ENCODE measurements at places on chromosomes 11 and 22.

GRCh38 chr11:123211981-123212380 lies 16.9 kb upstream of the CLMP start:
- no peak for DNase-seq

DNA sequence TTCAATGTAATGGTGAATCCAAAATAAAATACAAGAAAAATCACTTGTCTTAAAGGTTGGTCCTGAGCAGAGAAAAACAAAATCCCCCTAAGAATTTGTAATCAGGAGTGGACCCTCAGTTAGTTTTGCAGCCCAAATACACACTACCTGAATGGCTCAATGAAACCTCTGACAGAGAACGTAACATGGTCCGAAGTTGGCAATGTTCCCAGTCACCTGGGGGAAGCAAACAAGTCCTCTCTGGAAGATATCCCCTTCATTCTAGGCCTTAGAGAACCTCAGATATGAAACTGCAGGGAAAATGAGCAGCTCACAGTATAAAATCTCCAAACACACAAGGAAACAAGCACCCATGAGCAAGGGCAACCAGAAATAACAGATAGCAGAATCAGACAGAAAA lies 58.2 kb downstream of the MORC2 start:
- no peak for DNase-seq

DNA sequence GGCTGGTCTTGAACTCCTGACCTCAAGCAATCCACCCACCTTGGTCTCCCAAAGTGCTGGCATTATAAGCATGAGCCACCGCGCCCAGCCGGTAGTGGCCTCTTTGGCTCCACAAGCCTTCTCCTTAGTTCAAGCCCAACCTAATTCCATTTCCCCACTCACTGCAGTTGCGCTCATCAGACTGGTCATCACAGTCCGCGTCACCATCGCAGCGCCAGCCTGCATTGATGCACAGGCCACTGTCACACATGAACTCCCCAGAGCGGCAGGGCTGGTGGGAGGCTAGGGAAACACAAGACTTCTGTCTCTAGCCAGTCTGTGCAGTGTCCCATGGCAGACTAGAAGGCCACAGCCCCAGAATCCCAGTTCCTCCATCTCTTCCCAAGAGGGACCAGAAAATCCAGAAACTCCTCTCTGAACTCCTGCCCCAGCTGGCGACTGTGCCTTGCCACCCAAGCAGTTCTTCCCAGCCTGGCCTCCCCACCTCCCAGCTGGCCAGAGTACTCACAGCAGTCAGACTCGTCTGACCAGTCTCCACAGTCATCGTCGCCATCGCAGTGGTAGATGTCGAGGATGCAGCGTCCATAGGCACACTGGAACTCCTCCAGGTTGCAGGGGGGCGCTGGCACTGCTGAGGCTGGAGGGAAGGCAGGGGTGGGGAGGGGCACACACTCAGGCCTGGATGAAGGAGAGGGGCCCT lies 19.8 kb downstream of the LRP4 start:
- DNase-seq: peak; percentile 80

DNA sequence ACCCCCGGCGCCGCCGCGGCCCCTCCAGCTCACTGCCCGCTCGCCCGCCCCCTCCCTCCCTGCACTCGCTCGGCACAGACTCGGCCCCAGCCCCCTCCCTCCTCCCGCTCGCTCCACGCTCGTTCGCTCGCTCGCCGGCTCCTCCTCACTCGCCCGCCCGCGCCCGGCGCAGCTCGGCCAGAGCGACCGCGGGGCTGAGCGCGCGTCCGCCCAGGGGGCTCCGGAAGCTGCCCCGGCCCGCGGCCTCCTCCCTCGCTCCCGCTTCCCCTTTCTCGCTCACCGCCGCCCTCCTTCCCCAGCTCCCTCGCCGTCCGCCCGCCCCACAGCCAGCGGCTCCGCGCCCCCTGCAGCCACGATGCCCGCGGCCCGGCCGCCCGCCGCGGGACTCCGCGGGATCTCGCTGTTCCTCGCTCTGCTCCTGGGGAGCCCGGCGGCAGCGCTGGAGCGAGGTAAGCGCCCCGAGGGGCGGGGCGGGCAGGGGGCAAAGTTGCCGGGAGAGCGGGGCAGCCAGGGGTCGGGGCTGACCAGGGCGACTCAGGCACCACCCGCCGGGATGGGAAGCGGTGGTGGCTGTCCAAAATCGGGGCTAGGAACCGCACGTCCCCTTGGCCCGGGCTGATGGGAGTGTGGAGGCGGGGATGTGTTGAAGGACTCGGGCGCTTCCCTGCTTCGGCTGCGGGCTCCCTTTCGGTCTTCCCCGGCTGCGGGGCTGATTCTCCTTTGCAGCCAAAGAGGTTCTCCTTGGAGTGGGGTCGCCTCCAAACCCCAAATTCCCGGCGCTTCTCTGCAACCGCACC lies at the start of gene SEZ6L:
SEZ6L (plus strand) TSS at position 148 of the 797 bp plus-strand sequence; CDS start at position 356, 208 bp downstream.
- DNase-seq: no peak

DNA sequence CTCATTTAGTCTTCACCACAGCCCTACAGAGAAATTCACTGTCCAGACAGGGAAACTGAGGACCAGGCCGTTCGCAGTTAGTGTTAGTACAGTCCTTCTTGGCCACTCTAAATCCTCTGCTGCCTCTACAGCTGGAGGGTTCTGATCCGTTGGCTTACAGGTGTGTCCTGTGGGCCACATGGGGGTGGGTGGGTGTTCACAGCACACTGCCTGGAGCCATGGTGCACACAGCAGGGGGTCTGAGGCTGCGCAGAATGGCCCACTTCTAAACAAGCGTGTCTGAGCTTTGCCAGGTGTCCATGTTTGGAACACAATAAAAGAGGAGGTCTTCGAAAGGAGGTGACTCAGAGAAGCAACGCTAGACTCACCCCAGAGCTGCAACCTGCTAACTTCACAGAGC lies 249.0 kb downstream of the ST3GAL4 start:
- DNase-seq: no peak

GRCh38 chr11:112565551-112565950 lies 304.9 kb upstream of the PLET1 start:
- DNase-seq: no peak

GRCh38 chr11:94120946-94121345 lies 7.7 kb upstream of the PANX1 start:
- peak; percentile 58 for DNase-seq

DNA sequence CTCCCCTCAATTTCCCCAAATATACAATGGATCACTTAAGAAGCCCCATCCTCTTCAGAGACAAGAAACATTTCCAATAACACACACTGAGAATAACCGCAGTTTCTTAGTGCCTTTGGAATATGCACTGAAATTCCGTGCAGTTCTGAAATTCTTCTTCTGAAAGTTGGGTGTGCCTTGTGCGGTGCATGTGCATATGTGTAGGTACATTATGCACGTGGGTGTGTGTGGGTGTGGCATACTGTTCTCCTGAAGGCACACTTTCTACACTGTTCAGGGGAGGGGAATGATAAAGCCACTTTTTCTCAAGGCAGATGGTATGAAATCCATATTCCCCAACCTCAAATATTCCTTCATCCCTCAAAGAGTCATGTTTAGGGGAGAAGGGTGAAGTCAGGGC lies 1.7 kb downstream of the EXPH5 start:
- peak; percentile 29 for DNase-seq

DNA sequence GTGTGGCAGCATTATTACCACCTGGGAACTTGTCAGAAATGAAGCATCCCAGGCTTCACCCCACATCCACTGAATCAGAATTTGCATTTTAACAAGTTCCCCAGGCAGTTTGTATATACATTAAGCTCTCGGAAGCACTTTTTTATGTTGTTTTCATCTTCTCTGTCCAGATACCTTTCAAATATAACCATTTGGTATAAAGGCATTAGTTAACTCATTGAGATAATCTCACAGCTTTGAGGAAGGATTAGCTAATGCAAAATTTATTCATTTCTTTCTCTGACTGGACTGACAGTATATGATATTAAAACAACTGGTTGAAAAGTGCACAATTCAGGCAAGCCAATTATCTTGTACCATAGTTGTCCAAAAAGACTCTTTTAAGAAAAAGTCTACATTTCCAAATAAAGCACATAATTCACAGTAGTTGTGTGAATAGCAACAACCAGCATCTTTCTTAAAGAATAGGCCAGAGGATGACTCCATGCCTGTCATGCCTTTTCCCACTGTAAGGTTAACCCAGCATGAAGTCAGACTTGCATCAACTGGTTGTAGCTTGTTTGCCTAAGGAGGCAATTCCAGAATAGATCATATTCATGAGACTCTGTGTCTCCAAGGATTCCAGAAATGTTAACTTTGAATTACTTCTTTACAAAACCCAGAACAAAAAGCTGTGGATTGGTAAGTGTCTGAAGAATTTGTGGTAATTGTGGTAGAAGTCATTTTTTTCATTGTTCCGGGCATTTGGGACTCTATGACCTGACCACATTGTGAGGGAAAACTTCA lies 254.3 kb upstream of the SESN3 start:
- DNase-seq: peak; percentile 96

- DNase-seq: no peak
Measured at GRCh38 chr11:64771861-64772260, 6.5 kb downstream of the SF1 start.

- no peak for DNase-seq
Measured at GRCh38 chr11:10803676-10804075, 5.0 kb downstream of the EIF4G2 start.

- no peak for DNase-seq
Measured at GRCh38 chr22:46120420-46120737, 29.9 kb upstream of the PPARA start.

GRCh38 chr11:113992459-113993110 lies 17.7 kb downstream of the HTR3A start:
- no peak for DNase-seq

- peak; percentile 55 for DNase-seq
Measured at GRCh38 chr11:111730871-111731591, 35.2 kb downstream of the PPP2R1B start.

- DNase-seq: peak; percentile 41
Measured at GRCh38 chr11:107496011-107496410, 38.4 kb upstream of the CWF19L2 start.

DNA sequence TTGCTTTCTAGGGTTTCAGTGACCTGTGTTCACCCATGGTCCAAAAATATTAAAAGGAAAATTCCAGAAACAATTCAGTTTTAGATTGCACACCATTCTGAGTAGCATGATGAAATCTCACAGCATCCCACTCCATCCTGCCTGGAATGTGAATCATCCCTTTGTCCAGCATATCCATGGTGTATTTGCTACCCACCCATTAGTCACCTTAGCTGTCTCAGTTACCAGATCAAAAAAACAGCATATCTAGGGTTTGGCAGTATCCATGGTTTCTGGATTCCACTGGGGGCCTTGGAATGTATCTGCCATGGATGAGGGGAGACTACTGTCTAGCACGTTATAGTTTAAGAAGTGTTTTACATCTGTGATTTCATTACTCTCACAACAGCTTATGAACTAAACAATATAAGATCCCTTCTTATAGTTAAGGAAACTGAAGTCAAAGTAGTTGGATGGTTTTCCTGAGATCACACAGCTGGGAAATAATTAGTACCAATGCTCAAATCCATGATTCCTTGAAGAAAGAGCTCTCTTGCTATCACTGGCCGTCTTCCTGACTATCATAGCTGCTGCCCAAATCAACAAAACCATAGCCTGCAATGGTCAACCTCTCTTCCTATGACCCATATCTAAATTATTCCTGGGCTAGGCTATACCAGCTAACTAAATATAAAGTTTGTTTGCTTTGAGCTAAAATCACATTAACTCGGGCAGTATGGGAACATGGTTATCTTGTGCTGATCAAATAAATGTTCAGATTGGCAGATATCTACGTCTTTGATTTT lies 122.6 kb downstream of the MICAL2 start:
- peak; percentile 81 for DNase-seq

- DNase-seq: no peak
Measured at GRCh38 chr22:46972256-46972655, 209.8 kb downstream of the TBC1D22A start.

- peak; percentile 17 for DNase-seq
Measured at GRCh38 chr11:126592496-126593410, 237.3 kb downstream of the ST3GAL4 start.

DNA sequence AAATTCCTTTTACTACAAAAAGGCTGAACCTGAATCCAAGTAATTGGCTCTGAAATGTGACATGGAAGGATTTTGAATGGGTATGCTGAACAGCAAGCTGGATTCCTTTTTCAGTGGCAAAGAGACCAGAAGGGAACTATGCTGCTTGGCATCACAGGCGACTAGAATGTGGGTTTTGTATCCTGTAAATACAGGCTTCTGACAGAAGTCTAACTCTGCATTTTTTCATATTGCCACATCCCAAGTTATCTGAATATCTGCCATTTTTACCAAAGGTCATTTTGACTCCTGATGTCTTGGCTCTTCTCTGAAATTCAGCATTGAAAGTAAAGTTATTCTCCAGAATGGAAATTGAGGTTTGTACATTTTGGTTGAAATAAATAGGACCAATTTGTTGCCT lies 145.7 kb downstream of the ARHGAP42 start:
- DNase-seq: no peak

GRCh38 chr11:116224889-116225200 lies 547.9 kb downstream of the BUD13 start:
- no peak for DNase-seq

DNA sequence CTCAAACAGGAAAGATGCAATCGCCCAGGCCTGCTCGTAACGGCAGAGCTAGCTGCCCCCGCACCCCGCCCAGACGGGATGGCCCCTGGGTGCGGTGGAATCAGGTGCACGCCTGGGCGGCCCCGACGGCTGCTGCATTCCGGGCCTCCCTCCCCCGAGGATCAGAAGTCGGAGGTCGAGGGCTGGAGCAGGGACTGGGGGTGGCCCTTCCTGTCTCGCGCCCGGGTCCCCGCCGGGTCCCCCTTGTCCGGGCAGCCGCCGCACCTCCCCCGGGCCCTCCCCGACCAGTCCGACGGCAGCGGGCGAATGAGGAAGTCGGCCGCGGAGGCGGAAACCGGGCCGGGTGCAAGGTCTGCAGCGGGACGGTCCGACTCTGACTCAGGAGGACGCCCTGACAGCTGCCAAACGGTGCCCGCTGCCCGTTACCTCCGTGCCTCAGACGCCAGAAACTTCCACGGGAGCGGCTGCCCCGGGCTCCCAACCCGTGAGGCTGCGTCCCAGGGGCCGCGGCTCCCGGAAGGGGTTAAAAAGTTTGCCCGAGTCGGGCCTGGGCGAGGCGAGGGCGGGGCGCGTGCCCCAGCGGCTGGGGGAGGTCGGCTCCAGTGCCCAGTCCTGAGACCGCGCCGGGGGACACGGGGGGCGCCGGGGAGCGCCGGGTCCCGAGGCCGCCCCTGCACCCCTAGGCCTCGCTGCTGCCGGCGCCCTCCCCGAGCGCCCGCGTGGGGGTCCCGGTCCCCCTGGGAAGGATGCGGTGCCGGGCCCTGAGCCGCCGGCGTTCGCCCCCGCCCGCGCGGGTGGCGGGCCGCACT lies 663 bp downstream of the MYH9 start:
- peak; percentile 37 for DNase-seq

GRCh38 chr22:38802671-38803121 lies 8.8 kb upstream of the DNAL4 start:
- peak; percentile 99 for DNase-seq

DNA sequence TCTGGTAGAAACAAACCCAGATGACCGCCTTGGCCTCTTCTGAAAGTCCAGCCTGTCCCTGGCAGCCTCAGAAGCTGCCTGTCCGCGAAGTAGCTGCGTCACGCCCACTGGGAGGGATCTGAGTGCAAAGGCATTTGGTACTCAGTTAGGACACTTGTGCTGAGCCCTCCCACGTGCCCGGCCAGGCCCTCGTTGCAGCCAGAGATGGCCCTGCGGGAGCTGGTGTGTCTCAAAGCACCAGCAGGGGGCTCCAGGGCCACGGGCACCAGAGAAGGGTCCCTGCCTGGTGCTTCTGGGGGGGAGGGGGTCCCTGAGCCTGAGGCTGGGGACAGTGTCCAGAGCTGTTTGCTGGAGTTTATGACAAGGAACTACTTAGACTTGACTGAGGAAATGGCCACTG lies 5.8 kb downstream of the SELENOO start:
- peak; percentile 35 for DNase-seq

- peak; percentile 32 for DNase-seq
Measured at GRCh38 chr11:130650456-130651030, 202.1 kb downstream of the ADAMTS15 start.
